ENCODE measurements at places on chromosomes 13 and 19. TPM values are rescaled to one million over a fixed set of nuclear protein-coding genes. Genes with fewer than 3 reads are reported as not detected.

The PNMA8A gene
- total RNA-seq = 11.8 TPM

The TBC1D4 gene
- 20.2 TPM for total RNA-seq

The CRTC1 gene
- total RNA-seq = 2.4 TPM

The IZUMO2 gene
- total RNA-seq = not detected

The RSPH6A gene
- total RNA-seq = not detected

The PLIN4 gene
- 78.3 TPM for total RNA-seq

The CASP14 gene
- total RNA-seq = not detected

The DPF1 gene
- not detected for total RNA-seq

The DAND5 gene
- 0.14 TPM for total RNA-seq

The SIGLEC14 gene
- 0.69 TPM for total RNA-seq

The SLITRK5 gene
- not detected for total RNA-seq

The FAM83E gene
- total RNA-seq = 1.8 TPM

The P2RY11 gene
- 19.1 TPM for total RNA-seq

The RASGRP4 gene
- under 0.01 TPM for total RNA-seq

The LYPD3 gene
- total RNA-seq = not detected

The SIGLEC8 gene
- total RNA-seq = 0.21 TPM

The TPTE2 gene
- not detected for total RNA-seq

The ZNF846 gene
- 15.0 TPM for total RNA-seq

The UHRF1 gene
- 0.77 TPM for total RNA-seq

Measured in uterus (tissue), 4 donors.